Activated gamma-delta T cell treated with anti-CD3 and anti-CD28 coated beads, Interleukin-2, amount 50 U/mL, for 16 hours (primary cell): ENCODE measurements at places on chromosomes 1 and 21.

DNA sequence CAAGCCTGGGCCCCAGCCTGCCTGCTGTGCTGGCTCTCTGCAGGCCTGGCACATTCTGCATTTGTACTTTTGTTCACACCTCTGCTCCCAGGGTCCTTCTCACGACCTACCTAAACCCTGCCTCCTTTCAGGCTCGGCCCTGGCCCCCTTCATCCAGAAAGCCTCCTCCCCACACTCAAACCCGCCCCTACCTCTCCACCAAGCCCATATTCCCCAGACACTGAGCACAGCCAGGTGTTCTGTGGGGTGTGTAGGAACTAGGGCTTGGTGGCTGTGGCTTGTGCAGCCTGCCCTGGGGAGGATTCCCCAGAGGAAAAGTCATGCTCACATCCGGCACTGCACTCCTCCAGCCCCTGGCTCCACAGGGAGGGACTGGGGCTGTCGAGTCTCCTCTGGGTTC lies 8.2 kb upstream of the MIXL1 start:
- DNase-seq = no peak

GRCh38 chr1:21174654-21175323 lies 1.9 kb downstream of the EIF4G3 start:
- DNase-seq = no peak

DNA sequence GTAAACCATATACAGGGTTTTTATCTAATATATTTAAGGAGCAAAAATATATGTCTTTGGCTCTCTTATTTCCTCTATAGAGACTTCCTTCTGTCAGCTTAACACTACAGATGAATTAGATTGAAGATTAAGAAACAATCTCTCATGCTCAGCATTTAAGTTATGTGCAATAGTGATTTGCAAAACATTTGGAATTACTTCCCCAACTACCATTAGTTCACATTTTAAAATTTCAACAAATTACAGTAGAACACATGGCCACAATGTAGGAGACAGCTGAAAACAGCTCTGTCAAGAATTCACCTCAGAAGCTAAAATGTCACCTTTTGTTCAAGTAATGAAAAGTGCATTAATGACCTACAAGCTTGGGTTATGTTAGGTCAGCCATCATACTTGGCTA lies 177.9 kb downstream of the EIF4G3 start:
- DNase-seq = no peak

- no peak for DNase-seq
These were observed 15.2 kb downstream of the GADD45A start for GRCh38 chr1:67700220-67700619.

DNA sequence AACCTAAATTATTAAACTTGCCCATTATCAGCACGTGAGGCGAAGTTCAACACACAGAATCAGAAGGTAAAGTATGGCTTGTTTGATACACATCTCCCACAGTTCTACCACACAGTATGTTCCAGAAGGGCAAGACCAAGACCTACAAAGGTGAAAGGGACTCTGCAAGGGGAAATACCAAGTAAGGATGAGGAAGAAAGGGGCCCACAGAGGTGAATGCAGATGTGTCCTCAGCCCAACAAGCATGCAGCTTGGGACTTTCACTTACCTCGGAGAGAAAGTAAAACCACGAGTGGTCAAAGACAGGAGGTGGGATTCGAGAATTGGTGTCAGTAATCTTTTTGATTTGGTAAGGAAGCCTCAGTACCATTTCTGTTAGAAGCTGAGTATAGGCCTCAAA lies 85.8 kb downstream of the UBR4 start:
- no peak for DNase-seq

DNA sequence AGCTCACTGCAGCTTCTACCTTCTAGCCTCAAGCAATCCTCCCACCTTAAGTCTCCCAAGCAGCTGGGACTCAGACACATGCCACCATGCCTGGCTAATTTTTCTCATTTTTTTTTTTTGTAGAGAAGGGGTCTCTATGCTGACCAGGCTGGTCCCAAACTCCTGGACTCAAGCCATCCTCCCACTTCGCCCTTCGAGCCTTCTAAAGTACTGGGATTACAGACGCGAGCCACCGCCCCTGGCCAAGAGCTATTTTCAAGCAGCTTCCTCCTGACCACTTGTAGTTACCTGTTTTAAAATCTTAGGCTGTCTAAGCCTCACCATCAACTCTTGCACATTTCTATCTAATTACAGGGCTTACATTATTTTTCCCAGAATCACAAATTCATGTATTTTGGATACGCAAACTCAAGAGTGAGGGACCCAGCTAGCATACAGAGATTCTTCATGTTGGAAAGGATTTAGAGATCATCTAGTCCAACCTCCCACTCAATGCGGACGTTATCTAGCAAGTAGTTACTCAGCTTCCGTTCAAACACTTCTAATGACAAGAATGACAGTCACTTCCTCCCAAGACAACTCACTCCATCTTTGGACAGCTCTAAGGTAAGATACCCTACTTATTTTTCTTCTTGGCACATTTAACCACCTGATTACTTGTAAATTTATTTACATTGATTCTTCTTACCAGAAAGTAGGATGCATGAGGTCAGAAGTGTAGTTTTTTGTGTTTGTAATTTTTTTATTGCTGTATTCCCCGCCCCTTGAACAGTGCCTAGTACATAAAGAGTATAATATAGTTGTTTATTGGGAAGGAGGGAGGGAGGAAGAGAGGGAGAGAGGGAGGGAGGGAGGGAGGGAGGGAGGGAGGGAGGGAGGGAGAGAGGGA lies 65.4 kb downstream of the LUZP1 start:
- peak; percentile 19 for DNase-seq

- DNase-seq = no peak
These were observed 71.6 kb downstream of the RD3 start for GRCh38 chr1:211420389-211420788.

DNA sequence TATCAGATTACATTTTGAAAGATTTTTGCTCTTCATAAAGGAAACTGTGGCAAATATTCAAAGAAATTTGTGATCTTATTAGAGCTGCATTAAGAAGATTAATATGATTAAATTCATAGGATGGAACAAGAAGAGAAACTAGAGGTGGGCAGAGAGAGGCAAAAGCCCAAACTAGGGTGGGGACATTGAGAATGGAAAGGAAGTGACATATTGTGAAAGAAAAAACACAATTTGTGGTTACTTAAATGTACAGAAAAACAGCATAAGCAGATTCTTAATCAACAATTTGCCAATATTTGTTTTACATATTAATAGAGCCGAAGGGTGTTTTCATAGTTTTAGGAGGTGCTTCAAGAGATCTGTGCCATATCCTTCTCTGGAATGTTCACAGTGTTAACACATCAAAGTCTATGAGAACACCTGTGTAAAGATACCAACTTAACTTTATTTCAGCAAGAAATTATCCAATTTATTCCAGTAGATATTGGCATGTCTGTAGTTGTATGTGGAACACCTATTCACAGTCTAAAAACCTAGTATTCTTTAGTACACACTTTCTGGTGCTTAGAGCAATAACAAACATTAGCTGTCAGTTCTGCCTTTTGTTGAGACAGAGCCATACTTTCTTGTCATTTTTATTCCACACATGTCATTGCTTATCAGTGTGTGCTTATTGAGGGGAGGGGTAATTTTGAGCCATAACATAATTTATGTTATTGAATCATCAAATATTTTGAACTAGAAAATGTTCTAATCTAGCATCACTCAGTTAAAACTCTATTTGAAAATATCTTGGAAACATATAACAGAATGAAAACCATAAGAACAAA lies 401.5 kb downstream of the PTPRC start:
- no peak for DNase-seq

- no peak for DNase-seq
These were observed 7.9 kb upstream of the PIK3CD start for GRCh38 chr1:9643351-9644256.

- no peak for DNase-seq
These were observed 28.9 kb upstream of the RGS1 start for GRCh38 chr1:192546596-192547190.

DNA sequence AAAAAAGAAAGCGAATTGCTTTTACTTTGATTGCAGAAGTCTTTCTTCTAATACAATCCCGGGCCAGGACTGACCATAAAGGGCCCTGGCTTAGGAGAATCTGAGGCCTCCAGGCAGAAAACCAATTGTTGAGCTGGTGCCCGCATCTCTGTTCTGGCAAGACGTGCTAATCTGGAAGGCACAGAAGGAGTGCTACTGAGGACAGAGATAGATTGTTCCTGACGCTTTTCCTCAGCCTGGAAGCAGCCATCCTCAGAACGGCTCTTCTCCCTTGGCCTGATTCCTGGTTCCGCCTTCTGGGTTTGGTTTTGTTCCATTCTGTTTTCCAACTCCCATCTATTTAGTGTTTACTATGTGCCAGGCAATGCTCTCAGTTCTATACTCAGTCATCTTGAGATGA lies 44.8 kb upstream of the SPOCD1 start:
- no peak for DNase-seq

- DNase-seq = no peak
These were observed 57.9 kb downstream of the SLC19A1 start for GRCh38 chr21:45484318-45484717.

- no peak for DNase-seq
These were observed 2.7 kb downstream of the ZBTB18 start for GRCh38 chr1:244053831-244054230.

DNA sequence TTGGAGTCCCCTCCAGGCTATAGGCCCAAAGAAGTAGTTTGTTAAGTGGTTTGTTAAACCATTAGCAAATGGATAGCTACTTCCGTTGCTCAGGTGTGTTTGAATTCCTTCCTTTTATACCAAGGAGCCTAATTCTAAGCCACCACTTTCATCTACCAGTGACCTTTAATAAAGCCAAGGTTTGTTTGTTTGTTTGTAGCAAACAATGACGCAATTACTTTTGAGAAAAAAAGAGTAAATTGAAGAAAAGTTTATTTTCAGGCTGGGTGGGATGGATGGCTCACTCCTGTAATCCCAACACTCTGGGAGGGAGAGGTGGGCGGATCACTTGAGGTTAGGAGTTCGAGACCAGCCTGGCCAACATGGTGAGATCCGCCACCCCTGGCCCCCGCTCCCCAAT lies 30.8 kb upstream of the RD3 start:
- no peak for DNase-seq

DNA sequence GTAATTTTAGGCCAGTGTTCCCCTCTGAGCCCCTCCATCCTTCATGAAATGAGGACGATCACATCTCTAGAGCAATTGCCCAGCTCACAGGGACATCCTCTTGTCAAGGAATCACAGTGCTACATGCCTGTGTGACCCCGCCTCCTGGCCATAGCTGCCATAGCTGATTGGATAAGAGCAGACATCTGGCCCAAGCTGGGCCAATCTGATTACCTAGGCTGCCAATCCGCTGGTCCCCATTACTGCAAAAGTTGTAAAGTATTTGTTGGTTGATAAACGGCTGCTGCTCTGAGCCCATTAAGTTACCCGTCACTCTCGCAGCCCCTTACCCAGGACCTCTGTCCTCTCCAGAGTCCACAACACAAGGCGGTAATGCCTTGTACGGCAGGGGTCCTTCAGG lies 8.3 kb downstream of the NT5C1A start:
- no peak for DNase-seq

DNA sequence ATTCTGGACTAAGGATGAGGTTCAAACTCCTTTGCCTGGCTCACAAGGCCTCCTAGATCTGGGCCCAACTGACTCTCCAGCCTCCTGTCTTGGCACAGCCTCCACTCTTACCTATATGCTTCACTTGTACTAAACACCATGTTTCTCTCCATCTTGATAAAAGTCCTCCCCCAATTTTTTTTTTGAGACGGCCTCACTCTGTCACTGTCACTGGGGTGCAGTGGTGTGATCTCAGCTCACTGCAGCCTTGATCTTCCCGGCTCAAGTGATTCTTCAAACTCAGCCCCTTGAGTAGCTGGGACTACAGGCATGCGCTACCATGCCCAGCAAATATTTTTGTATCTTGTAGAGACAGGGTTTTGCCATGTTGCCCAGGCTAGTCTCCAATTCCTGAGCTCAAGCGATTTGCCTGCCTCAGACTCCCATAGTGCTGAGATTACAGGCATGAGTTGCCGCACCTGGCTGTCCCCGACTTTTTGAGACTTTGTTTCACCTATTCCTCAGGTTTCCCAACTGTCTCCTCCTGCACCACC lies 39.7 kb downstream of the CD34 start:
- no peak for DNase-seq

- no peak for DNase-seq
These were observed 203.0 kb downstream of the TOMM20 start for GRCh38 chr1:234925440-234926263.

DNA sequence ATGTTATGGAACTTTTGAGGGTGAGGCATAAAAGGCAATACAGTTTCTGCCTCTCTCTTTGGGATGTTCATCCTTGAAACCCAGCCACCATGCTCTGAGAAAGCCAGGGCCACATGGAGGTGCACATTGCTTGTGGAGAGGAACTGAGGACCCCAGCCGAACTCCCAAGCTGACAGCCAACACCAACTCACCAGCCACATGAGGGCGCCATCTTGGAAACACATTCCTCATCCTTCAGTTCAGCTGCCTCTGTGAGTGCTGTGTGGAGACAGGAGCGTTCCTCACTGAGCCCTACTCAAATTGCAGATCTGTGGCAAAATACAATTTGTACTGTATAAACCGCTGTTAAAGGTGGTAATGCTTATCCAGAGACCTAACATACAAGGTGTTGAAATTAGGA lies 137.5 kb downstream of the GABPA start:
- no peak for DNase-seq

GRCh38 chr1:48107516-48107915 lies 110.3 kb upstream of the TRABD2B start:
- no peak for DNase-seq

DNA sequence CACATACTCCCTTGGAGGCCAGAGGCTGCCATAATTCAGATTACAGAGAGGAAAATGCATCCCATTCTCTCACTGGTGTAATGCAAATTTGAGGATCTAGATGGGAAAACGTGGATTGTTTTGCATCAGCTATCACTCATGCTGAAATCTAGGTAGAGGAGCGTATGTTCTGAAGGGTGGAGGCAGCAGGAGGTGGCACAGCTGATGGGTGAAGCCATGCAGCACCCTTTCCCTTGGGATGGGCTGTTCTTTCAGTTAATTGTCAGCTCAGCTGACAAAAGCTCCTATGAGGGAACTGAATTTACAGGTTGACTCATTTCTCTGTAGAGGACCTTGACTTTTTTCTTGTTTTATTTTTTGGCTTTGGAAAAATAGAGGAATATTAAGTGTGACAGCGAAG lies 41.8 kb downstream of the CAMTA1 start:
- DNase-seq = no peak

DNA sequence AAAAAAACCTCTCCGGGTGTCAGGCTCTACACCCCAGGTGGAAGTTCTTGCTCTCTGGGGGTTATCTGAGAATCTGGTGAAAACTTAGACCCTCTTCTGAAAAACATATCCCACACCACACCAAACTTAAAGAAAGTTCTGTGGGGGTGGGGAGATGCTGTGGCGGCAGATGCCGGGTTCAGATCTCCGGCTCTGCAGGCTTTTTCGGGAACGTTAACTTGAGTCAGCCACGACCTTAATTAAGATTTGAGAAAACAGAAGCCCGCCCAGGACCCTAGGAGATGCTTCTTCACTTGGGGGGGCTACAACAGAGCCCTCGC lies 2.3 kb downstream of the RCC2 start:
- DNase-seq = no peak
